ENCODE measurements at places on chromosomes 3 and 15. TPM values are rescaled to one million over a fixed set of nuclear protein-coding genes. Genes with fewer than 3 reads are reported as not detected.

Gene TMEM212
- total RNA-seq = not detected

Gene SAMD7
- total RNA-seq = not detected

Gene GOLGA8N
- total RNA-seq = 4.1 TPM

Gene VIPR1
- total RNA-seq = 0.41 TPM

GRCh38 chr15:80061582-80061981 lies 2.1 kb downstream of the ZFAND6 start:
- no peak for DNase-seq

- DNase-seq = peak; percentile 32
Observed at GRCh38 chr15:73127302-73127936, 75.2 kb downstream of the NEO1 start.

DNA sequence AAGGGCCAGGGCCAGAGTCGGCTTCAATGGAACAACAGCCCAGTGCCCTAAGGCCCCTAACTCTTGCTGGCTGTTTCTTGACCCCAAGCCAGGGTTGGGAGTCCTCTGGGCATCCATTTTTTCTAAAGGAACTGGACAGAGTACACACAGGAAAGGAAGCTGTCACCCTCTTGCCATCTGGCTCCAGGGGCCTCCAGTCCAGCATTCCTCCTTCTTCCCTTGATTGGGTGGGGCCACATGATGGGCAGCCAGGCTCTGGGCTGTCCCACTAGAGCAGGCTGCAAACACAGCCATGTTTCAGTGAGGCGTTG lies 1.6 kb upstream of the GRAMD2A start:
- no peak for DNase-seq

DNA sequence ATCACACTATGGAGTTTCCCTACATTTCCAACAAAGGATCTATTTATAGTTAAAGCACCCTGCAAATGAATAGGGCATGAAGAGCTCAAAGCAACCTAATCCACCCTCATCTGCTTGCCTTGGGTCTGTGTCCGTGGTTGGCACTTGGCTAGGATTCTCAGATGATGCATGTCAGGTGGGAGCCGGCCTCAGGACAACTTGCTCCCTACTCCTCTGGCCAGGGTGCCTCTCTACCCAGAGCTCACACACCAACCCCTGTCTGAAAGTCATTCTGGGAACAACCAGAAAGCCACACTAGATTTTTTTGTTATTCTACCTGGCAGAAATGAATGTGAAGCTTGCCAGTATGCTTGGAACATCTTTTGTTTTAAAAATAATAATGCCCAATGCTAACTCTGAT lies 13.2 kb downstream of the ARHGEF3 start:
- DNase-seq = no peak

GRCh38 chr3:141648055-141648910 lies 89.8 kb upstream of the RNF7 start:
- DNase-seq = no peak

DNA sequence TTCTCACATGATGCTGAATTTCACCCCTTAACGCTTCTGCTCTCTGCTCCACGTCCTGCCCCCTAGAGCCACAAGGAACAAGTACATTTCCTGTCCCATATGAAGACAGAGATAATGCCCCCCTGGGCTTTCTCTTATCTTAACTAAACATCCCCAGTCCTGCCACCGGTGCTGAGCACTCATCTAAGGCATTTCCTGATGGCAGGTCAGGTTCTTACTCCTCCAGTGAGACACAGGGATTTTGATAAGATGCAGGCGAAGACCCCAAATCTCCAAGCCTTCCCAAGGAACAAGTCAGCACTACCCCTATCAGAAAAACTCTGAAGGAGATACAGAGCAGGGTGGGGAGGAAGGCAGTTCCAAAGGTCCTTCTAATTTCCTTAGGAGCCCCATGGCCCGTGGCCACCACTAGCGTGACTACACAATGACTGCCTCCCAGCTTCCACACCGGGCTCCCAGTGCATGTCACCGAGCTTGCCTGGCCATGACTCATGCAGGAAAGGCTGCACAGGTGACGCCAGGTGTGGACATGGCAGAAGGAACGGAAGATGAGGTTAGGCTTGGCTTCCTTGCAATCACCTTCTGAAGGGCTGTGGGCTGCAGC lies 152.9 kb downstream of the XXYLT1 start:
- DNase-seq = no peak

DNA sequence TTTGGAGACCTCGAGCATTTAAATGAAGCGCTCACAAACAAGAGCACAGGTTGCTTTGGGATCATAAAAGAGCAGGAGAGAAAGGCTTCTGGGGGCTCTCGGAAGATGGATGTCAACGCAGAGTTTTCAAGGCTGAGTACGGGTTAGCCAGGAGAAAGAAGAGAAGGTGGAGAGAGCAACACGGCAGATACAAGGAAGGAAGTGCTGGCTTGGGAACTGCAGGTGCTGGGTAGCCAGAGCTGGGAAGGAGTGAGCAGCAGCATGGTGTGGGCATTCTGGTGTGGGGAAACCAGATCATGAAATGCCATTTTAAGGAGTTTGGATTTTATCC lies 580 bp upstream of the RUBCN start:
- no peak for DNase-seq

Gene MASP1
- not detected for total RNA-seq

DNA sequence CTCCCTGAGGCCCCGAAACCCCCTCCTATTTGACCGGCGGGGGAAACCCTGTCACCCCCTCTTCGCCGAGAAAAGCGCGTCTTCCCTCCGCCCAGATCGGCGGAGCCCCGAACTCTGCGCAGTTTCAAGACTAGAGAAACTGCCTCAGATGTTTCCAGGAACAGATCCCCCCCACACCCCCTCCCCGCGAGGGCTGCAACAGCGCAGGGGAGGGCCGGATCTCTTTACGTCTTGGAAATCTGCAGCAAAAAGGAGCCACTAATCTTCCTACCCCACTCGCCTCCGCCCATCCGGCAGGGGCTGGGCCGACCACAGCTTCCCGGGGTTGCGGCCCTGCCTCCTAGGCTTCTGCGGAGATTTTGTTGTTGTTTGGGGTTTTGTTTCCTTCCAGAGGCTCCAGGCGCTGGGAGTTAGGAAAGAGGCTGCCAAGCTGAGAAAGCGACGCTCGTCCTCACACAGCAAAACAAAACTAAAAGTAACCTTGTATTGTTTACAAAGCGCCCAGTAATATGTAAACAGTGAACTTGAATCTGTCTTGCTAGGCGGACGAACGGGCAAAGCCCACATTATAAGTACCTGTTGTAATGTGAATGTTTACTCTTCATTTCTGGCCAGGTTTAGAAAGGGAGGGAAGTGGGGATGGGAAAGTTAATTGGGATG lies 2.2 kb downstream of the FOXB1 start:
- DNase-seq = peak; percentile 10

DNA sequence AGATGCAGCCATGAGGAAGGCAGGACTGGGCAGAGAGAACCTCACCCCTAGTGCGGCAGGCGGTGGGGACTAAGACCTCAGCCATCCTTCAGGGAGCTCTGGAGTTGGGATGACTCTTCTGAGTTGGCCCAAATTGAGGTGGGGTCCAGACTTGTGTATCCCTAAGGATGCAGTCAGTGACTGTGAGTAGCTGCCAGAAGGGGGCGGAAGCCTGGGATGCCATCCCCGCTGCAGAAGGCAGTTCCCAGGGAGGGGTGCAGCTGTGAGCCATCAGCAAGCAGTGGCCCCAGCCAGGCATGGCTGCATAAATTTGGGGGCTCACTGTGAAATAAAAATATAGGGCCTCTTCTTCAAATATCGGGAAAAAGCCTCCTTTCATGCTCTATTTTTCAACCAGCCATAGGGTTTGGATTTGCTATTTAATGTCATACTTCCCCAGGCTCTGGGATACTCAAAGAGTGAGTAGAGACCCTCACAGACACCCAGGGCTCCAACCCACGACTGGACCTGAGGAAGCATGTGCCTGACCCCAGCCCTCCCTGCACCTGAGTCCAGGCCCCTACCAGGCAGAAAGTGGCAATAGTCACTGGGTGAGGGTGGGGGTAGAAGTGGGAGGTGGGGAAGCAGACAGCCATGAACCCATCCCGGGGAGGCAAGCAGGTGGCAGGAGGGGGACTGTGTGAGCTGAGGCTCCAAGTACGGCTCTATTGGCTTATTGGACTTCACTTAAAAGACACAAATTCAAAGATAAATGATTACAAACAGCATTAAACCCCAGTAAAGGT lies 30.5 kb downstream of the GRK7 start:
- no peak for DNase-seq

DNA sequence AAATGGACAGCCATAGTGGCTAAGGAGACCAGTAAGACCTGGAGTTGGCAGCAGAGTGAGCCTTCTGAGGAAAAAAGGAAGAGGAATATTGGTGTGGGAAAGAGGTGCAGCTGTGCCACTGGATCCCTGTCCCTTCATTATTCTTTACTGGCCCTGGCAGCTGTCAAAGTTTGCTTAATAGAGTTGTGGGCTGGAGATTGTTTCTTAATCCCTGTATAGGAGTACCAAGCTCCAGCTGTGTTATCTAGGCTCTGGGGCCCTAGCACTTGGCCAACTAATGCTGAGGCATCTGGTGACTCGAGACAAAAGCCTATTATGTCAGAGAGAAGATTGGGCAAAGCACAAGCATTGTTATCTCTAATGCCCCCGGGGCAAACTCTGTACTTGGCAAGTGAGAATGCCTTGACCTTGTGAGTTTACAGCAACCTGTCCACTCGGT lies 61.4 kb downstream of the ZNF609 start:
- DNase-seq = no peak

DNA sequence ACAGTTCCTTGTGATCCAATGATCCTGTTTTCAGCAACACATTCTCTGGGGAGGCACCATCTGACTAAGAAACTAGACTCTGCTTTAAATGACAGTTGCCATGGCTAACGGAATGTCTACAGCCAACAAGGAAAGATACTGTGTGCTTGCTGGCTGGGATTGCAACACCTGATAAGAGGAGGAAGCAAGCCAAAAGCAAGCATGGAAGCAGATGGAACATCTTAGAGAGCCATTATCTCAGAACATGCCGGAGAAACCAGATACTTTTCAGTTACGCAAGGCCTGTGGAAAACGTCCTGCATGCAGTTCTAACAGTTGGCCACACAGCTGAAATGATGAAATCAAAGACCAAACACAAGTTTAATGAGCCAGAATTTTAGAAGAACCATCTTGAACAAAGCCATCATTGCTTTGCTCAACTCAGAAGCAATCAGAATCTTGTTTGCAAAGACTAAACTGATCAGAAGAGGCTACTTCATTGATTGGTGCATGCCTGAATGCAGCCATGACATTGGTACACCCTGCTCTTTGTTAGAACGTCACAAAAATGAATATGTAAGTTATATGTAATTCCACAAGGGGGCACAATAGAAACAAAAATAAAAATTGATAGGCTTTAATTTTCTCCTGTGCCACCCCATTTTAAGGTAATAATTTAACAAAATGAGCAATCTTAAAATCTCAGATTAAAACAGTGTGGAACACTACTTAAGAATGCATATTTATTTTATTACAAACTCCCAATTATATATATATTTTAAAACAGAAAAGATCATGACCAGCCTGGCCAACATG lies 50.8 kb downstream of the GXYLT2 start:
- DNase-seq = peak; percentile 46

DNA sequence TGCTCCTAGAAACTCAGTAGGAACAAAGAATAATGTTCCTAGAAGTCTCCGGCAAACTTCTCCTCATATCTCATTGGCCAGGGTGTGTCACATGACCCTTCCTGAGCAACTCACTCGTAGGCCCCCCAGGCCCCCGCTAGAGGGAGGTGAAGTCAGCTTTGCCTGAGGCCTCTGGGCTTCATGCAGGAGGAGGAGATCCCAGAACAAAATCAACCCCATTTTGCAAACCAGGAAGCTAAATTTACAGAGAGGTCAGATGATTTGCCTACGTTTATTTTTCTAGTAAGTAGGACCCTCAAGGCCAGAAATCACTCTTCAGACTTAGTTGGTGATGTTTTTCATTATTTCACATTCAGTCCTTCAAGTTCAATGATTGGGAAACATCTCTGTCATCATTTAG lies 99.1 kb downstream of the SSR3 start:
- DNase-seq = no peak

DNA sequence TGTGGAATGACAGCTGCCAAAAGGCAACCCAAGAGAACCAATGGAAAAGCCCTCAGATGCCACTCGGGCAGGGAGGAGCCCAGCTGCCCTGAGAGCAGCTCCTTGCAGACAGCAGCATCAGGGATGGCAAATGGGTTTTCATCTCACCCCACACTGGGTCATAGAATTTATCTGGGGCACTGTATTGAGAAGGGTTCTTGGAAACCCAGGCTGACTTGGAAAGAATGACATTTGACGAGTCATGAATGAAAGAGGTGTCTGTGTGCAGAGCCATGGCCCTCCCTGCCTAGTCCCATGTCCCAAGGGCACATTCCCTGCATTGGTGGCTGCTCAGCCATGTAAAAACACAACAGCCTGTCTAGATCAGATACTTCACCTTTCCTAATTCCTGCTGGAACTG lies 157.9 kb upstream of the BHLHE40 start:
- DNase-seq = no peak

DNA sequence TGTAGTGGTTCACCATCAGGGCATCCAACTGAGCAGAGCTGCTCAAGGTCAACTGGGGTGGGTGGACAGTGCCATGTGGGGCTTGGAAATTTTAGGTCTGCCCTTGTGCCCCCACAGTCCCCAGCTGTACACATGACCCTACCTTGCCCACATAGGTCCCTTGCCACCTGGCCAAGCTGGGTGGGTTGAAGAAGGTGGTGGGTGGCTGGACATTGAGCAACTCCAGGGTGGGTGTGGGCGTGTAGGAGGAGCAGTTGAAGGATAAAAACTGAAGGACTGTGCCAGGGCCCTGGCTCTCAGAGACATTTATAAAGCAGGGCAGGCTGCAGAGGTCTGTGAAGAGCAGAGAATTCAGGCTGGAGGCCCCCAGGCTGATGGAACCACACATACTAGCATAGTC lies 568 bp downstream of the CDHR4 start:
- DNase-seq = no peak

Gene SFMBT1
- 24.4 TPM for total RNA-seq

DNA sequence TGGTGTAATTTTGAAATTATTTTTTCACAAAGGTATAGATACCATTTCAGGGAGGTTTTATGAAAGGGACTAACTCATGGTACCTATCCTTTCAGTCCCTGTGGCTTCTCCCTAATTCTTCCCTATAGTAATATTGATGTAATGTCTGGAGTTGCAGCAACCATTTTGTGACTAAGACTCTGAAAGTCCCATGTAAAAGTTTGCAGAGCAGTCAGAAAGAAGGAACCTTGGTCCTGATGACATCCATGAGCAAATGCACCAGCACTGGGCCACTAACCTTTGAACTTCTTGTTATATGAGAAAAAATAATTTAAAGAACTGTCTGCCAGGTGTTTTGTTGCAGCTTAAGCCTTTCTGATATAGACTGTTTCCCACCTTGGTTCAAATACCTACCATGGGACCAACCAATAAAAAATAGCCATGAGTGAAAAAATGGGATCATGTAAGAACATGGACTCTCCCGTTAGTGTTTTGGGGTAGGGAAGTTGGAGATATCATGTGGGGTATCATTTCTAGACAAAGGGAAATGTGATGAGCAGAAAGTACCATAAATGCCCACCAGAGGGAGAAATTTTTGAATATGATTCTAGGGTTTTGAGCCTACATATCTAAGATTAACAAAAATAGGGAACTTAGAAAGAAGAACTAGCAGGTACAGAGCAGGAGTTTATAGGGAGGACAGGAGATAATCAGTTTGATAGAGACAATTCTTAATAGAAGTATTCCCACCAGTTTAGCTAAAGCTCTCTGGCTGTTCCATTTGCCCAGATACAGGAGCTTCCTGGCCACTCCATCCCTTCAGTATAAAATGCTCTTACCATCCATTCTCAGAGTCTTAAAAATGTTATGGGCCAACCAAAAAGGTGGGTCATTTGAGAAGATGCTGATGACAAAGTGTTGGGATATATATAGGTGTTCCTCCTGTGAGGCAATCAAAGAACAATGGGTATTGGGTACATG lies 3.4 kb upstream of the CPOX start:
- no peak for DNase-seq

Gene SLCO3A1
- total RNA-seq = 20.6 TPM

- DNase-seq = peak; percentile 50
Observed at GRCh38 chr3:106013971-106014370, 145.2 kb upstream of the CBLB start.
